SHP77 (cell line): ENCODE measurements at places on chromosomes 1 and 21.

- DNase-seq = peak; percentile 49
Measured at GRCh38 chr1:112618721-112619517, at the start of gene ST7L. ST7L (minus strand) TSS chr1:112619141; CDS start chr1:112619113, 28 bp downstream.

- no peak for DNase-seq
Measured at GRCh38 chr1:17155257-17155920, 36.1 kb upstream of the PADI2 start.

DNA sequence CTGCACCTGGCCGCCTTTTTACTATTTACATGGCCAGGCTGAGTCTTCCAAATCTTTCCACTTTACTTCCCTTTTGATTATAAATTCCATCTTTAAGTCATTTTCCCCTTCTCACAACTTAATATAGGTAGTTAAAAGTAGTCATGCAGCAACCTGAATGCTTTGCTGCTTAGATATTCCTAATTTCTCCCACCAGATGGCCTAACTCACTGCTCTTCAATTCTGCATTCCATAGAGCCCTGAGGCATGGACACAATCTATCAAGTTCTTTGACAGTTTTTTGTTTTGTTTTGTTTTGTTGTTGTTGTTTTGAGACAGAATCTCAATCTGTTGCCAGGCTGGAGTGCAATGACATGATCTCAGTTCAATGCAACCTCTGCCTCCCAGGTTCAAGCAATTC is 21.7 kb upstream of the FAAH start:
- DNase-seq = no peak

DNA sequence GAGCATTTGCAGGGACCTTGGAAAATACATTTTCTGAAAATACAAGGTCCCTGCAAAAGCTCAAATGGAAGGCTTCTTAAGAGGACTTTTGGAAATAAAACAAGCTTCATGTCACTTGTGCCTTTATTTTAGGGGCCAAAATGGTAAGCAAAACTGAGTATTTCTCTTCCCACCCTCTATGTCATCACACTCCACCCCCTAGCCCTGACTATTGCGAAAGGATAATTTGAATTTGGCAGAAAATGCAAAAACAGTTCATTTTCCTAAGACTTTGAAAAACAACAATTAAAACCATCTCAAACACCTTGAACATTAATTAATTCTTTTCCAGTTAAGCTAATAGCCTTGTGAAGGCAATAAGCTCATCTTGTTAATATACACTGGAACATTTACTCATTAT is 201.7 kb downstream of the TM2D1 start:
- no peak for DNase-seq
